ENCODE measurements at places on chromosomes 2 and 18.

- no peak for DNase-seq
Observed at GRCh38 chr2:154125891-154126290, 254.2 kb downstream of the GALNT13 start.

DNA sequence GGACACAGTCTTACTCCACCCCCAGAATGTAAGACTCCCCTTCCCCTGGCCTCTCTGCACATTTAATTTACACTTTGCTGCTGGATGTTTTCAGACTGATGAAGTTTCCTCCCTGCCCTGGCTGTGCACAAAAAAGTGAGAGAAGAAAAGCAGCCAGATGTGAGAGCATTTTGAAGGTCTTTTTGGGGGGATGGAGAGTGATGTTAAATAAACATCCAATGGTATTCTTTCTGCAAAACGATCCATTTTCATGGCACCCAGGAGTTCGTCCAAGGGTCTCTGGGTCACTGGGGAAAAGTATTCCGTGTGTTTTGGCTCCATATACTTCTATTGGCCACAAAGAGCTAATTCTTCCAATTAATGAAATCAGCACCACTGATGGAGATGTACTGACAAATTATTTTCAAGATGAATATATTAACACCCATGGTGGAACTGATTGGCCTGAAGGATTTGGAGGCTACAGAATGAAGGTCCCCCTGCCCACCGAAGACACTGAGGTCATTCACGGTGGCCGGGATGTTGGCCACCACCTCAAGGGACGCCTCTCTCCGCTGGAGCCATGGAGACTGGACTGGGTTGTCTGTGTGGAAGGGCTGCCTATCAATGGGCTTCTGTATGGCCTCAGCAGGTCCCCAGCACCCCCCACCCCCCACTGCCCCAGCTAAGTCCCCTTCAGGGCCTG, 107.6 kb upstream of the PKDCC start:
- DNase-seq = no peak

DNA sequence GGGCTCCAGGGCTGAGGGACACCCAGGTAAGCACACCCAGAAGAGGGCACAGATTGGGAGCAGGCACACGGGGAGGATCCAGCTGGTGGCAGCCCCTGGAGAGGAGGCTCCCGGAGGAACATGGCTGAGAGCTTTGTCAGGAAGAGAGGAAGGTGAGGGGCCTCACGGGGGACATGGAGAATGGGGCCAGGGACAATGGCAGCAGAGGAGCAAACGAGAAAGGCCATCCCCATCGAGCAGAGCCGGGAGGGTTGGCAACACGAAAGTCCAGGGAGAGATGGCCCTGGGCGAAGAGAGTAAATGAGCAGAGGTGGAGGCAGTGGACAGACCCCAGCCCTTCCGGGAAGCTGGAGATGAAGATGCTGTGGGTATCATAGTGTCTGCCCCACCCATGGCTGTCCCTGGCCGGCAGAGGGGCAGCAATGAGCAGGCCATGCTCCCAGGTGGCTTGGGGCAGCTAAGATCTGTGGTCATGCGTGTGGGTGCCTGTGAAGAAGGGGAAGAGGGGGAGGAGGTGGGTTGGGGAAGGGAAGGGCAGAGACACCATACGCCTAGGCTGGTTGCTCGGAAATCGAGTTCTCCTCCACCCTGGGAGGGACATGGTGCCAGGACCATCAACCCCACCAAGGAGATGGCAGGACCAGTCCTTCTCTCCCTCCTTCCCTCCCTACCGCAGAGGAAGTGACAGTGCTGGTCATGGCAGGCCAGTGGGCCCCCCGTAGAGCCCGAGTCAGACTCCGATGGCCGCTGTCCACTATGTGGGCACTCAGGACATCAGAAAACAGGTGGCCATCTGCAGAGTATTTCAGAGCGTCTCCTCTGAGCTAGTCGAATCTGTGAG, 191.7 kb downstream of the NDUFA10 start:
- no peak for DNase-seq

DNA sequence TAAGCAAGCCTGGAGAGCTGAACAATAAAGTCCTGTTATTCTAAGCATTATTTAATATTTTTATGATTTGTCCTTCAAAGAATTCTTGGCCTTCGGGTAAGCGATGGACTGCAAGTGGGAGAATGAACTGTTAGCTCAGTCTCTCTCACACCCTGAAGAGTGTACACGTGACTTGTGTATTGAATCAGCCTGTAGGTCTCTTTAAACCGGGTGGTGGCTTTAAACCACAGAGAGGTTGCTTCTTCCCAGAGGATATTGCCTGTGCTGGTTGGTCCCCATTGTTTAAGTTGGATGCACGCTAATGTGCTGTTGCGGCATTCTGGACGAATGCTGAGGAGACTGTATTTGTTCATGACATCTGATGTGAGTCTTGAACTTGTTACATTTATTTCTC, 183.3 kb downstream of the LTBP1 start:
- no peak for DNase-seq

DNA sequence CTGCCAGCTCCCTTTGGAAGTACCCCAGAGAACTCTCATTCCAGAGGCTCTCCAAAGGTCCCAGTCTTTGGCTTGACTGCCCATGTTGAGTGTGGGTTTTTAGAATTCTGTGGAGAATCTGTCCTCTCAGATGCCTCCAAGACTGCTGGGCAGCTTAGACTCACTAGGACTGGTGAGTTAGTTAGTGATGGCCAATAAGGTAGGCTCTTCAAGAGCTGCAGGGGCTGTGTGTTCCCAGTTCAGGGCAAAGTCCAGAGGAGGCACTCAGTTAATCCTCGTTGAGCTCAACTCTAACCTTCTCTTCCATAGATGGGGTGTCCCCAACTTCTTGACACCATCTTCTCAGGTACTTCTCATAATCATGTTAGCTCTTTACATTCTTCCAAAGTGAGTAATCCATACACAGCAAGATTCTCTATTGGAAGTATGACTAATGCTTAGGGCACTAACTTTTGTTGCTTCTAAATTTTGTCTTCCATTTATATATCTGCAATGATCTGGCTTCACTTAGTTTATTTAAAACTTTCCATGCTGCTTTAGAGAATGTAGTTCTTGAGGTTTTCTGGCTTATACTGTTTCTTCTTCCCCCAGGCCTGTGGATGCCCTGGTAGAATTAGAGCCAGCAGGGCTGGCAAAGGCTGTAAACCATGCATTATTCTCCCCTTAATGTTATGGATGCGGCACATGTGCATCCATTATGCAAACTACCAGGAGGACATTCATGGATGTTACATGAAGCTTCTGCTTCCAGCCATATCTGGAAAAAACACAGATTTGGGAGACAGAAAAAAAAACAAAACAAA, 88.9 kb downstream of the POLE4 start:
- no peak for DNase-seq

DNA sequence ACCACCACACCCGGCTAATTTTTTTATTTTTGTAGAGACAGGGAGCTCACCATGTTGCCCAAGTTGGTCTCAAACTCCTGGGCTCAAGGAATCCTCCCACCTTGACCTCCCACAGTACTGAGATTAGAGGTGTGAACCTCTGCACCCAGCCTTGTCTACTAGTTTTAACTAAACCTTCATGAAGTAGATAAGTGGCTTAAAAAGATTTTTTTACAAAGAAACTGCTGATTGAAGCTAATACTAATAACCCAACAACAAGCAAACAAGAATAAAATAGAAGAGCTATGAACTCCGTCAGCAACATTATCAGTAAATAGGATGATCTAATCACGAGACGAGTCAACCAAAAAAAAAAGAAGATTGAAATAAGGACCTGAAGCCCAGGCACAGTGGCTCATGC, 18.8 kb downstream of the NDUFB3 start:
- DNase-seq = no peak

- no peak for DNase-seq
Observed at GRCh38 chr2:16578081-16578480, 87.6 kb downstream of the CYRIA start.

GRCh38 chr2:127081826-127082633, 24.9 kb downstream of the BIN1 start:
- DNase-seq = no peak

DNA sequence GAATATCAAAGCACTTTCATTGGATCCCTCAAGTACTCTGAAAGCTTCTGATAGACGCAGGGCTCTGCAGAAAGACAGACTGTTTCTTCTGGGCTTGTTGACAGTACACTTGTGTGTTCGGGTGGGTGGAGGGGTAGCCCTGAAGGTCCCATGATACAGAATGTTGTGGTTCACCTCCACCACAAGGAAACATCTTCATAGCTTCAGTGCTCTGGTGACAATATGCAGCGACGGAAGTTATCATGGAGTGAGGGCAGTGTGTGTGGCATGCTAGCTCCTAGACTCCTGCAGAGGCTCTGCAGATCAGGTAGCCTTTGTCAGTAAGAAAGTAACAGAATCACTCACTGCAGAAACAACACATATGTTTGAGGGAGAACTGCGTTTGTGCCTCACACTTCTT, 90.7 kb downstream of the MEIS1 start:
- no peak for DNase-seq

GRCh38 chr2:212709280-212709679, 170.7 kb upstream of the ERBB4 start:
- DNase-seq = no peak

- DNase-seq = no peak
Observed at GRCh38 chr2:147789720-147790119, 55.1 kb upstream of the ACVR2A start.

- DNase-seq = no peak
Observed at GRCh38 chr2:62374301-62375112, 131.5 kb downstream of the TMEM17 start.

- no peak for DNase-seq
Observed at GRCh38 chr2:58072102-58072501, 25.5 kb downstream of the VRK2 start.

GRCh38 chr2:178233428-178233827, 39.1 kb downstream of the OSBPL6 start:
- DNase-seq = no peak

GRCh38 chr2:231727621-231728020, 19.3 kb downstream of the PTMA start:
- DNase-seq = no peak

GRCh38 chr2:185919155-185919554, 180.6 kb downstream of the FSIP2 start:
- no peak for DNase-seq

DNA sequence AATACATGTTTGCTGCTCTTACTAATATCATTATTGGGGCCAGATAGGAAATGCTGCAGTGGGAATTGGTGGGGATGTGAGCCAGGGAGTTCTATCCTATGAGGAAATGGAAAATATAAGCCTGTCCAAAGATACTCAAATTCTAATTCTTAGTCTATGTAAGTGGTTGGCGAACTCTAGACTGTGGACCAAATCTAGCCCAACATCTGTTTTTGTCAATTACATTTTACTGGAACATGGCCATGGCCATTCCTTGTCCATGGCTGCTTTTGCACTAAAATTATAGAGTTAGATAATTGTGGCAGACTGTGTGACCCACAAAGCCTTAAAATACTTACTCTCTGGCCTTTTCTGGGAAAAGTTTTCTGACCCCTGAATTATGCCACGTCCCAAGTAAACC, 113.3 kb downstream of the MGAT5 start:
- DNase-seq = no peak
